Activated CD4-positive, alpha-beta memory T cell treated with anti-CD3 and anti-CD28 coated beads for 36 hours (primary cell): ENCODE measurements at places on chromosomes 2 and 18.

- no peak overlapping the region for H3K27ac ChIP-seq
- H3K27me3 ChIP-seq = peaks cover 9% of the 10 kb centered on the region
- H3K4me3 ChIP-seq = no peak overlapping the region
- H3K4me1 ChIP-seq = no peaks in the 10 kb centered on the region
These were observed 307.0 kb downstream of the PIEZO2 start for GRCh38 chr18:10842371-10842770.

DNA sequence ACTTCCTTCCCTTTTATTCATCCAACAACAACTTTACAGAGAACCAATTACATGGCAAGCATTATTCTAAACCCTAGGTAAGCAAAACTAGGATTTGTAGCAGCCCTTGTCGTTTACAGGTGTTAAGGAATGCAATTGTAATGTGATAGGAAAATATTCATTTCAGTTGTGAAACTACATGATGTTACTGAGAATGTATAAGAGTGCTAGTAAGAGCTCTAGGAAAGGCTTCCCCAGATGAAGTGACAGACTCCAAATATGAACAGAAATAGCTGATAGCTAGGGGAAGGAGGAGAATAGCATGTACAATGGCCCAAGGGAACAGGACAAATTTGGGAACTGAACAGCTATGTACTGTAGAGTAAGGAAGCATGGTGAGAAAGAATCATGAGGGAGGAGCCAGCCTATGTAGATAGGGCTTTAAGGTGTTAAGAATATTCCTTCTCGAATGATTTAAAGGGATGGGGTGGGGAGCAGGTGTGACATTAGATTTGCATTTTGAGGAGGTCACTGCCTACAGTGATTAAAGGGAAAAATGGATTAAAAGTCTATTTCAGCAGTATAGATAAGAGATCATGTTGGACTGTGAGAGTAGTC lies 31.7 kb downstream of the RPE start:
- peaks cover under 1% of the 10 kb centered on the region for H3K36me3 ChIP-seq
- no peak overlapping the region for H3K4me3 ChIP-seq
- no peaks in the 10 kb centered on the region for H3K27me3 ChIP-seq
- no peak overlapping the region for H3K27ac ChIP-seq

- no peak overlapping the region for H3K27ac ChIP-seq
- H3K36me3 ChIP-seq = no peaks in the 10 kb centered on the region
- DNase-seq = no peak
- no peaks in the 10 kb centered on the region for H3K27me3 ChIP-seq
- no peak overlapping the region for H3K4me3 ChIP-seq
These were observed 7.4 kb downstream of the TFPI start for GRCh38 chr2:187546762-187547333.

- H3K4me1 ChIP-seq = peaks cover 13% of the 10 kb centered on the region
- no peak overlapping the region for H3K4me3 ChIP-seq
- peaks cover 2% of the 10 kb centered on the region for H3K27me3 ChIP-seq
These were observed 101.9 kb downstream of the TWIST2 start for GRCh38 chr2:238949710-238950345.

DNA sequence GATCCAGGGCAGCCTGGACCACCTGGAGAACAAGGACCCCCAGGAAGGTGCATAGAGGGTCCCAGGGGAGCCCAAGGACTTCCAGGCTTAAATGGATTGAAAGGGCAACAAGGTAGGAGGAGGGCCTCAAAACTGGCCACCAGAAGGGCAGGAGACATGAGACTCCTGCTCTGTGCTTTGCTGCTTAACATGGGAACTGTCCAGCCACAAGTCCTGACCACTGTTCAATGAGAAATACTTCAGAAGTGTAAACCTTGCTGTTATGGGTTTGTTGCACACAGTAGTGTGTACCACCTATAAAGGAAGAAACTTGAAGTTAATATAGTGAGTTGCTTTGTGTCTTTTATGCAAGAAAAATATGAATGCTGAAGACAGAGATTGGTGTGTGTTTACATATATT lies 44.2 kb upstream of the MFF start:
- no peak for DNase-seq
- no peaks in the 10 kb centered on the region for H3K36me3 ChIP-seq
- H3K4me1 ChIP-seq = no peaks in the 10 kb centered on the region
- no peaks in the 10 kb centered on the region for H3K27me3 ChIP-seq
- H3K27ac ChIP-seq = no peak overlapping the region
- no peak overlapping the region for H3K4me3 ChIP-seq
